ENCODE measurements at places on chromosomes 5 and 9.

- H3K4me1 ChIP-seq, result peaks cover 8% of the 10 kb centered on the region
- DNase-seq, result no peak
- no peak overlapping the region for H3K4me3 ChIP-seq
- H3K27ac ChIP-seq, result no peak overlapping the region
Observed at GRCh38 chr9:94610181-94610606, 16.6 kb upstream of the FBP2 start.

DNA sequence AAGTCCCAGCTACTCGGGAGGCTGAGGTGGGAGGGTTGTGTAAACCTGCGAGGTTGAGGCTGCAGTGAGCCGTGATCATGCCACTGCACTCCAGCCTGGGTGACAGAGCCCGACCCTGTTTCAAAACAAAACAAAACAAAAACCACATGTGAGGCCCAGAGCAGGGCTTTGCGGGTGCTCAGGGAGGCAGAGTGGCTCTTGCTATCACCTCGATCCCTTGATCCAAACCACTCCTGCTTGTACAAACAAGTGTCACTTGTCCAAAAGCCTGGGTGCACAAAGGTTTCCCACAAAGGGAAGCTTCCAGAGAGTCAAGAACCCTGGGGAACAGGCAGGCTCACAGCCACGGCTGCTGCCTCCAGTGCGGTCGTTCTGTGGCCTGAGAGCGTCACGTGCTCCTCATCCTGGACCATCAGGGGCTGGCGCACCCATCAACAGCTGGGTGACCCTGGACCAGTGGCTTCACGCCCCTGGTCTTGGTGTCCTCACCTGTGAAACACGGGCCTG lies 162.7 kb downstream of the C9orf50 start:
- no peaks in the 10 kb centered on the region for H3K36me3 ChIP-seq
- peak; percentile 80 for DNase-seq
- H3K4me1 ChIP-seq, result peaks cover 36% of the 10 kb centered on the region
- H3K27me3 ChIP-seq, result peaks cover 12% of the 10 kb centered on the region

DNA sequence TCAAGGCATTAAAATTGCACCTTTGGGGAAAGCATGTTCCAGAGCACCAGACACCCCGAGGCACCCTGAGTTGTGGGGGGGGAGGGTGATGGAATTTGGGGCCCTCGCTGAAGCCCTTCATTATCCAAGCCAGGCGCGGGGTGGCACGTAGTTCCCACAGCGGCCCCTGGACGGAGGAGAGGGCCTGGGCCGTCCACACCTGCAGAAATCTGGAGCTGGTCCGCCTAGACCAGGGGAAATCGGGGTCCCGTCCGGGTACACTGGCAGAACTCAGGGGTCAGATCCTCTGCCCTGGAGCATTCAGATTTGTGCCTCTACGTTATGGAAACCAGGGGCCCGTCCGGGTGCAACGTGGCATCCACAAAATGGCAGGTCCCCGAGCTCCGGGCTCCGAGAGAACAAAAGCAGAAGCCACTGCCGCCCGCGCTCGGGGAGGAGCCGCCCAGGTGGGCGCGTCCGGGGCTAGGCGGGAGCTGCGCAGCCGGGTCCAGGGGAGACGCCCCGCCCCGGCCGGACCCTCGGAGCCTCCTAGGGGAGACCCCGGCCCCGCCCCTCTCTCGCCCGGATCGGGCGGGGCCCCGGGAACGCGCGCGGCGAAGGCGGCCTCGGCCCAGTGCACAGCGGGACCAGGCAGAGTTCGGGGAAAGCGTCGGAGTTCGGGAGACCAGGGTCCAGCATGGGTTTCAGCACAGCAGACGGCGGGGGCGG lies at the start of gene PLEKHG4B:
Gene PLEKHG4B, plus strand, starts transcription at position 613 of the 708 bp plus-strand sequence. Its CDS starts 64 bp downstream, at position 677.
- no peak within 1 kb of the TSS for H3K4me3 ChIP-seq
- DNase-seq, result no peak
- H3K27me3 ChIP-seq, result peaks cover 50% of the 10 kb centered on the region
- peaks cover 3% of the 10 kb centered on the region for H3K4me1 ChIP-seq

DNA sequence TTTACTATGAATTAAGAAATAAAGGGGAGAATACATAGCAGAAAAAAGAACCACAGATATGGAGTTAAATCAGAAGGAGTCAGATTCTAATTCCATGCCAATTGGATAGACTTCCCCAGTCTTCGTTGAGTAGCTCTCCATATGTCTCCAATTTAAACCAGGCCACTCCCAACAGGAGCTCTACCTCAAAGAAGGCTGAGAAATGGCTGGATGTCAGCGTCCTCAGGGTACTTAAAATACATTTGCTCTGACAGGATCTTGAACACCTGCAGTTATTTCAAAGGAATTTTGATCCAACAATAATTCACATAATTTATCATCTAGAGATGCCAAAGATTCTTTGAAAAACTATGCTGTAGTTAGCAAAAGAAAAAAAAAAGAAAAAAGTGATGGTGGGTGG lies 133.9 kb upstream of the FBN2 start:
- H3K4me3 ChIP-seq, result no peak overlapping the region
- no peaks in the 10 kb centered on the region for H3K36me3 ChIP-seq
- DNase-seq, result no peak
- H3K27ac ChIP-seq, result no peak overlapping the region
- H3K4me1 ChIP-seq, result no peaks in the 10 kb centered on the region
- peaks cover 2% of the 10 kb centered on the region for H3K27me3 ChIP-seq

DNA sequence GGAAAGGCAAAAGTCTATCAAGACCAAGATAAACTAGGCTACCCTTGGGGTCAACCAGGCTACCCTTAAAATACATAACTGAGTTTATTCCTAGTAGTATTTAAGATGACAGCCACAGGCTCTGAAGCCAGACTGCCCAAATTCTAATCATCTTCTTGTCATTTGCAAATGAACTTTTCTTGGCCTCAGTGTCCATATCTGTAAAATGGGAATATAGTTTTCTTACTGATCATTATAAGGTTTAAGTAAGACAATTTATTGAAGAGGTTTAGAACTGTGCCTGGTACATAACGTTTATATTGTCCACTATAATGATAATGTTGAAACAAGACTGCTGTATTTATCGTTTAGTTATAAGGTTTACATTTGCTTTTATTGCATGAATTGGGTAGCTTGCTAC lies 112.5 kb downstream of the SLC12A2 start:
- no peak for DNase-seq
- peaks cover 29% of the 10 kb centered on the region for H3K4me1 ChIP-seq
- no peak overlapping the region for H3K27ac ChIP-seq
- peaks cover 3% of the 10 kb centered on the region for H3K36me3 ChIP-seq
- H3K4me3 ChIP-seq, result no peak overlapping the region

DNA sequence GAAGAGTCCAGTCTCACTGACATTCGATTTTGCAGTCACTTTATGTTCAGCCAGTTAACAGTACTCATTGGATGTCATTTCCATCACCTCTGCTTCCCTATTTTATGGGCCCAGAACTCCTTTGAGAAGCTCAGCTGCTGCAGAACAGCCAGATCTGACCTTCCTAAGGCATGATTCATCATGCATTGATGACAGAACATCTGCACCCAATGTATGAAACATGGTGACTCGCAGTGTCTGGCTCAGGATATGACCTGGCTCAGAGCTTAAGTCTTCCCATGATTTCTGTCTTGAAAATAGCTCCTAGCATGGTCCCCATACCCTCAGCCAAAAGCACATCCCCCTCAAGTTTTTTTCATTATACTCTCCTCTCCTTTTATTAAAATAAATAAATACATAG lies 92.6 kb upstream of the TRIM32 start:
- DNase-seq, result no peak
- no peaks in the 10 kb centered on the region for H3K4me1 ChIP-seq
- H3K27ac ChIP-seq, result no peak overlapping the region

DNA sequence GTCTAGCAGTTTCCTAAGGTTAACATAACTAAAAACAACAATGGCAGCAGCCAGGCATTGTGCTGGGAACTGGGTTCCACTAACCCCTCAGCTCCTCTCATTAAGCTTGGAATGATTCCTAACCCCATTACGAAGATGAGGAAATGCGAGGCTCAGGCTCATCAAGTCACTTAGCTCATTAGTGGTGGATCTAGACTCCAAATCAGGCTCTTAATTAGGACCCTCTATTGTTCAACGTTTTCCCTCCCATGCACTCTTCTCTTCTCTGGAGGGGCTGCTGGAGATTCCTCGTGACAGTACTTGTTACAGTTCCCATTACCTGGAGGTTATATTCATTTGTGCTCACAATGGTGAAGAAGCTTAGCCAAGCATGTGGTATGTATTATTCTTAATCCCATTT lies 6.5 kb downstream of the TAS2R1 start:
- no peak overlapping the region for H3K4me3 ChIP-seq
- no peaks in the 10 kb centered on the region for H3K27me3 ChIP-seq
- no peak for DNase-seq
- no peaks in the 10 kb centered on the region for H3K36me3 ChIP-seq
- H3K4me1 ChIP-seq, result no peaks in the 10 kb centered on the region

DNA sequence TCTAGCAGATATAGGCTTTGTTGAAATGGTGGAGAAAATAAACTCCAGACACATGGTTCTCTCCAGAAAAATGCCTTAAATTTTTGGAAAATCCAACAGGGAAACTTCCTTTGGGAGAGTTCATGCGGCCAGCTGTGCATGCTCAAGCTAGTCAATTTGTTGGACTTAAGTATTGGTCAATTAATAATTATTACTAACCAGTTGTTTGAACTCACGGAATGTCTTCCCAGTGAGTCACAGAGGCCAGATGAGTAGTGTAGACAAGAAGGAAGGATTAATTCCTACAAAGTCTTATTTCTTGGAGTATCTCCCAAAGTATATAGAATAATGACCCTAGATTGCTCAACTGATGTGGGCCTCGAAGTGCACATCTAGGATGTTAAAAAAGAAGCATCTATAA lies 103.6 kb downstream of the MACIR start:
- no peak overlapping the region for H3K27ac ChIP-seq
- H3K36me3 ChIP-seq, result no peaks in the 10 kb centered on the region
- no peak for DNase-seq
- no peaks in the 10 kb centered on the region for H3K27me3 ChIP-seq
- H3K4me1 ChIP-seq, result no peaks in the 10 kb centered on the region
- no peak overlapping the region for H3K4me3 ChIP-seq

- H3K36me3 ChIP-seq, result no peaks in the 10 kb centered on the region
- DNase-seq, result no peak
- no peak overlapping the region for H3K27ac ChIP-seq
- peaks cover 2% of the 10 kb centered on the region for H3K27me3 ChIP-seq
- no peak overlapping the region for H3K4me3 ChIP-seq
Observed at GRCh38 chr5:174970502-174970901, 246.1 kb downstream of the MSX2 start.

DNA sequence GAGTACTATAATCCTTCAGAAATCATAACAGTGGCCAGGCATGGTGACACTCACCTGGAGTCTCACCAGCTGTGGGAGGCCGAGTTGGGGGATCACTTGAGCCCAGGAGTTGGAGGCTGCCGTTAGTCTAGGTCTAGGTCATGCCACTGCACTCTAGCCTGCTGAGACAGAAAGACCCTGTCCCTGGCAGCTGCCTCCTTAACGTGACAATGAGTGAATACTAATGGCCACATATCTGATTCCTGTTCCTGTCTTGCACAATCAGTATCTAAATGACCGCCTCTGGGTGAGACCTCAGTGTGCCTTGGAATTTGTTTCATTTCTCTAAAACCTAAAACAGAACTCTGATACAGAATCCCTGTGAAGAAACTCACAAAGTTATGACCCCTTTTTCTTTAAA lies 131.0 kb upstream of the DAB2 start:
- H3K4me3 ChIP-seq, result no peak overlapping the region
- H3K4me1 ChIP-seq, result no peaks in the 10 kb centered on the region
- no peak overlapping the region for H3K27ac ChIP-seq
- peaks cover 3% of the 10 kb centered on the region for H3K27me3 ChIP-seq
- DNase-seq, result no peak
